WTC11 (cell line): ENCODE measurements at places on chromosomes 4 and X.

DNA sequence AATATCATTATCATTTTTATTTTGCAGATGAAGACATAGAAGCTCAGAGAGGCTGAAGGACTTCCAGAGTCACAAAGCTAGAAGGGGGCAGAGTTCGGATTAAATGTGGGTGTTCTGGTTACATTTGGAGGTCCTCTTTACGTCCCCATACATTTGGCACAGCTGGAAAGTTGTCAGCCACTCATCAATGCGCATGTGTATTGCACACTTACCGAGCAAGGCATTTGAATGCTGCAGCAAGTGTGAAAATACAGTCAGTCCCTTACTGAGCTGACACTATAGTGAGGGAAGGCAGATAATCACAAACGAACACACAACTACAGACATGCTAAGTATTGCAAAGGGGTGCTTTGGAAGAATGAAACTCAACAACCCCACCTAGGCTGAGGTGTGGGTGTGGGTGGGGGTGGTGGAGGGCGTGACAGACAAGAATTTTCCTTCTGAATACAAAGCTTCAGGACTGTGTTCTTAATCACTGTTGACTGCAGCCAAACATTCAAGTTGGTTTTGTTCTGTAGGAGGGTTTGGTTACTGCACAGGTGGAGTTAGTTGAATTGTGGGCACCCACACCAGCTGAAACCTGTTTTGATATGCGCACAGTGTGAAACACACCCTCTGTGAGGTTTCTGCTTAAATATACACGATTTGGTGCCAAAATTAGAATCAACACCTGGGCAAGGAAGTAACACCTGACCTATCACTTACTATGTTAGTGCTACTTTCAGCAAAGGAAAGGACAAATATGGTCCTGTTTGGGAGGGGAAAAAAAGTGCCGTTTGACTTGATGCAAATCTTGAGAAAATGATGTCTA is 72.4 kb downstream of the COQ2 start:
- DNase-seq = no peak

- DNase-seq = no peak
Observed at GRCh38 chr4:9949573-9949972, 71.7 kb downstream of the SLC2A9 start.

GRCh38 chr4:24252121-24252520 is 332.2 kb downstream of the DHX15 start:
- DNase-seq = no peak

DNA sequence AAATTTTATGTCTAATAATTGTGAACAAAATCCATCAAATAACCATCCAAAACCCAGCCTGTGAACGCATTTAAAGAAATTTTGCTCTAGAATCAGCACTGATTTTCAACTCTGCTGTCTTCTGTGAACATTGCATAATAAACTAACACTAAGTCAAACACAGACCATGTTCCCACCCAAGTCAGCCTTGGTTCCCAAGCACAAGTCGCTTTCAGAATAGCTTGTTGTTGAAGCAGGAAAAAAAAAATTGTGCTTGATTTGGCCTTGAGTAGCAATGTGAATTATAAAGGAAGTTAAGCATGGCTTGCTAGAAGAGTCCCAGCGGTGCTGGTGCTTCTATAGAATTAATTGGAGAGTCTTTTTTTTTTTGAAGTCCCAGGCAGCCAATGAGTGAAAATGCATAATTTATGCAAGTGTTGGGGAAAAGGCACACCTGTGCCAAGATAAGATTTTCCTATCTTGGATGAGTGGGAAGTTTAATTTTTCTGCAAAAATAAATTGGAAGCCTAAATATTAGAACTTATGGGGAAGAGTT is 42.1 kb downstream of the HHIP start:
- DNase-seq = no peak

GRCh38 chr4:154872198-154872597 is 91.1 kb downstream of the RBM46 start:
- DNase-seq = no peak

DNA sequence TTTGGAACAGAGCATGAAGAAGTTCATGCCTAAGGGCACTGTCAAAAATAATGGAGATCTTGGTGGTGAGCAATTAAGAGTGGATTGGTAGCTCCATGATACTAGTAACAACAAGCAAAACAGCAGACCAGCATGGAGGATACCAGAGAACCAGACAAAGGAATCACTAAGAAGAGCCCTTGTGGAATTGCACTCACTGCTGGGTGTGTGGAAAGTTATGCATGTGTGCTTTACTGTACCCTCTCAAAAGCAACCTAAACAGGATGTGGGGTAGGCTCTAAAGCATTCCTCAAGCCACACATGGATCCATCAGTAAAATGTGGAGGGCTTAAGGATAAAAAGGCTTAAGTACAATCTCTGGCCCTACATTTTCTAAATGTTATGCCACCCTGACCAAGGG is 69.5 kb downstream of the AR start:
- DNase-seq = no peak

DNA sequence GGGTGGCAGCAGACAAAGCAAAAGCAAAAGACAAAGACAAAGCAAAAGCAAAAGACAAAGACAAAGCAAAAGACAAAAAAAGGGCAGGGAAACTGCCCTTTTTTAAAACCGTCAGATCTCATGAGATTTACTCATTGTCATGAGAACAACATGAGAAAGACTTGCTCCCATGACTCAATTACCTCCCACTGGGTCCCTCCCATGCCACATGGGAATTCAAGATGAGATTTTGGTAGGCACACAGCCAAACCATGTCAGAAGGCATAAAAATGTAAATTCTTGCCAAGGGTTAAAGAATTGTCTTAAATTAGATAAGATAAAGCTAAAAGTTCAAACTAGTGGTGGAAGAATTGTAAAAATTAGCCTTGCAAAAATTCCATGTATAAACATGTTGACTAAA is 419.7 kb downstream of the TRAM1L1 start:
- DNase-seq = no peak

- no peak for DNase-seq
Observed at GRCh38 chrX:30212172-30212571, 3.2 kb upstream of the MAGEB2 start.

DNA sequence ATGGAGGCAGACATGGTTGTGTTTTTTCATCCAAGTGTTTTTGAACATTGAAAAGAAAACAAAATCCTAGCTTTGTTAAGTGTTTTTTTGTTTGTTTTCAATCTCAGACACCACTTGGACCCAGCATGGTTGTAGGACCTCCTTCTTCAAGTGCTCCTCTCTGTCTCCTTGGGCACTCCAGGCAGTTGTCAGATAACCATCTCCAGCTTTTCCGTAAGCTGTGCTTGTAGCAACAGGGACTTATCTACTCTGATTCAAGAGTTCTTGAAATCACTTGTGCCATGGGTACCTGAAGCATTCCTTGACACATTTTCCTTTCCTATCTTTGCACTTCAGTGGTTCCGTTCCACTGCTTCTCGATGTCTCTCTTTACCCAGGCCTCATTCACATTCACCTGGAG is 334.9 kb upstream of the DDX53 start:
- DNase-seq = no peak

DNA sequence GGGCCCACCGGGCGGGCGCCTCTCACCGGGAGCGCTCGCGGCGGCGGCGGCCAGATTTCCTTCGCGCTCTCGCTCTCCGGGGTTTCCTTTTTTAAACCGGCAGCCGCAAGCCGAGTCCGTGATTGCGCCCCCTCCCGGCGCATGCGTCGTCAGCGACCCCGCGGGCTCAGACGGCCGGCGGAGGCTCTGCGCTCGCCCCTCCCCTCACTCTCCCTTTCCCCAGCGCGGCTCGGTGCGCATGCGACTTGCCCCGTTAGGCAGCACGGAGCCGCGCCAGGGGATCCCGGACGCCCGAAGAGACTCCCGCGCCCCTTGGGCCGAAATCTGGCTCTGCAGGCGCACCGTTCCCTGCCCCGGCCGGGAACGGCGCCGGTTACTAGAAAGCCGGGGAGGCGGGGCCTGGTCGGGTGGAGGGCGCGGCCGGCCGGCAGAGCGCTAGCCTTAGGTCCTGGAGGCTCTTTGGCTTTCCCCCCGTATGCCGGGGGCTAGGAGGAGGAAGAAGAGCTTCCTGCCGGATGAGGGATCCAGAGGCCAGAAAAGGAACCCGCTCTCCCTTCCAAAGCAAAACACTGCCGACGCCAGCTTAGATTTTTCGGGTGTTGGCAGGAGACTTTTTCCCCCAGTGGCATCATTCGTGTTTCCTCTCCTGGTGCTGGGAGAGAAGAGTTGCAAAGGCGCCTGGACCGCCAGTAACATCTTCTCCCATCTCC is at the start of gene CLOCK:
TSS of gene CLOCK (minus strand) at position 154 of the 710 bp plus-strand sequence. CDS start 64,124 bp downstream, outside the sequence.
- peak; percentile 89 for DNase-seq

DNA sequence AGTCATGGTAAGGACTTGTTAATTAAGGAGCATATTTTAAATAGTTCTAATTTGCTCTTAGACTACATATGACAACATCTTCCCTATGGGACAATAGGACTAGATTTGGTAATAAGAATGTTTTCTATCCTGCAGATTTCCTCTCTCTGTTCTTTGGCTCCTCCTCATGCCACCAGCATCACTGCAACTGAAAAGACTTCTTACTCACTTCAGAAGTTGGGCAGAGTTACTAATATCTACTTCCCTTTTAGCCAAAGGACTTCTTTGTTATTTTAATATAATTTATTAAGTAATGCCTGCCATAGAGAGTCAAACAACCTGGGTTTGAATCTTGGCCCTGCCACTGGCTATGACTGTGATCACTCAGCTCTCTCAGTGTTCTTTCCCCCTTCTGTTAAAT is 16.4 kb downstream of the MMAA start:
- DNase-seq = no peak

DNA sequence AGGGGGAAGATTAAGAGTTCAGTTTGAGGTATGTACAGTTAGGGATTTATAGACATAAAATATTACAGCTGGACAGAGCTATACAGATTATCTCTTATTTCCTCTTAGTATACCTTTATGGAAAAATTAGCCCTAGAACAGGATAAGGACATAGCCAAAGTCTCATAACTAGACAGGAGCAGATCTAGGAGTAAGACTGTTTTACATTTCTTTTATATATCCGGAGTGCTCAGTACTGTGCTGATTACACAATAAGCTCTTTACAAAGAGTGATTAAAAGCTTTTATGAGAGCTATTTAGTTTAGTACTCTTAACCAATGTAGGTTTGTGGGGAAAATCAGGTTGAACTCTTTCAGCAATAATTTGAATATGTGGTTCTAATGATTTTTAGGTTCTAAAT is 105.8 kb downstream of the TBX22 start:
- DNase-seq = no peak

GRCh38 chr4:7593646-7594412 is 159.1 kb upstream of the PSAPL1 start:
- DNase-seq = peak; percentile 24

DNA sequence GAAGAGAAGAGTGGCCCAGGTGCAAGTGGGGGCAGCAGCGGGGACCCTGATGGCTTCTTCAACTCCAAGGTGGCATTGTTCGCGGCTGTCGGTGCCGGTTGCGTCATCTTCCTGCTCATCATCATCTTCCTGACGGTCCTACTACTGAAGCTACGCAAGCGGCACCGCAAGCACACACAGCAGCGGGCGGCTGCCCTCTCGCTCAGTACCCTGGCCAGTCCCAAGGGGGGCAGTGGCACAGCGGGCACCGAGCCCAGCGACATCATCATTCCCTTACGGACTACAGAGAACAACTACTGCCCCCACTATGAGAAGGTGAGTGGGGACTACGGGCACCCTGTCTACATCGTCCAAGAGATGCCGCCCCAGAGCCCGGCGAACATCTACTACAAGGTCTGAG is 11.4 kb downstream of the EFNB1 start:
- DNase-seq = no peak

DNA sequence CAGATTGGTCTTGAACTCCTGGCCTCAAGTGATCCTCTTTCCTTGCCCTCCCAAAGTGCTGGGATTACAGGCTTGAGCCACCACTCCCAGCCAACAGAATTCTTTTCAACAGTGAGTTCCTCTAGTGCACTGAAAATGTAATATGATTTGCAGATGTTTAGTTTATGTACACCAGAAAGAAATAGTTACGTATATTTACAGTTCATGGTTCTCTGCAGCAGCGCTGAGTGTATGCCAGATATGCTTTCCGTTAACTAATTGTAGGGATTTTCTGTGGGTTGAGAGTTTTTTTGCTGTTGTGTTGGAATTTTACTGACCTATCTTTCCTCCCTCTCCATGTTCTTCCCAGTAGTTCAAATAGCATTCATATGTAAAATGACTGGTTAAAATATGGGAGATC is 44.0 kb downstream of the GAB1 start:
- no peak for DNase-seq

- no peak for DNase-seq
Observed at GRCh38 chrX:31099536-31100090, 27.8 kb upstream of the FTHL17 start.

DNA sequence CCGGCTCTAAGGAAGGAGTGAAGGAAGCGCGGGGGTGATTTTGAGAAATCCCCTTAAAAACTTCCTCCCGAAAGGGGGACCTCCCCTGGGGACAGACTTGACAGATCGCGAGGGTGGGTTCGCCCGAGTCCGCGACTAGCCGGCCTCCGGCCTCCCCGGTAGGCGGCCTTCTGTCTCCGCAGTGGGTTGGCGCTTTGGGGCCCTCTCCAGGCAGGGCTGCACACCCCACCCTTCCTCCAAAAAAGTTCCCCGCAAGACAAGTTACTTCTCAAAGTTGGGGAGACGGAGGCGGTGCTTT is 24.8 kb downstream of the HOPX start:
- peak; percentile 29 for DNase-seq

GRCh38 chr4:47002580-47002979 is 9.2 kb upstream of the GABRA4 start:
- no peak for DNase-seq

- no peak for DNase-seq
Observed at GRCh38 chr4:176755613-176756012, 37.1 kb downstream of the VEGFC start.

GRCh38 chrX:74133156-74133796 is 170.7 kb upstream of the ZCCHC13 start:
- no peak for DNase-seq

- DNase-seq = peak; percentile 88
Observed at GRCh38 chrX:1400742-1401471, 9.0 kb upstream of the SLC25A6 start.

DNA sequence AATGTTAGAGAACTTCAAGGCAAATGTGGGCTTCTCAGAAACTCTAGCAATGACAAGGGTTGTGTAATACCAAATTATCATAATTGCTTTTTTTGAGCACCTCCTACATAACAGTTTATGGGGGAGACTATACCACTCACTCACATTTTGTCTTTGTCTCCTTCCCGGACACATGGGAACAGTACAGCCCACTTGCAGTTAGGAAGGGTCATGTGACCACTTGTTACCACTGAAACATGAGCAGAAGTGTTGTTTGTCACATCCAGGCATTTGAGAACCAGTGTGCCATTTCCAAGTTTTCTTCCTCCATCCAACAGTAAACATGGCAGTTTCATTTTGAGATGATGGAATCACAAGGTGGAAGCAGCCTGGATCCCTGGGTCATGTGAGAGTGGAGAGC is 6.9 kb downstream of the MAGEA11 start:
- DNase-seq = no peak

DNA sequence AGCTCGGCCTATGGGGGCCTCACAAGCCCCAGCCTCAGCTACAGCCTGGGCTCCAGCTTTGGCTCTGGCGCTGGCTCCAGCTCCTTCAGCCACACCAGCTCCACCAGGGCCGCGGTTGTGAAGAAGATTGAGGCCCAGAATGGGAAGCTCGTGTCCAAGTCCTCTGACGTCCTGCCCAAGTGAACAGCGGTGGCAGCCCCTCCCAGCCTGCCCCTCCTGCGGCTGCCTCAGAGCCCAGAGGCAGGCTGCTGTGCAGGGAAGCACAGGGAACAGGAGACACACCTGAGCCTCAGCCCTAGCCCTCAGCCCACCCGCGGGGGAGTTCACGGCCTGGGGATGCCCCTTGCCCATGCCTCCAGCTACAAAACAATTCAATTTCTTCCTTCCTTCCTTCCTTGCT is 75.7 kb upstream of the ZXDA start:
- no peak for DNase-seq
